ENCODE measurements at places on chromosomes 13 and 19.

- no peak for DNase-seq
Measured at GRCh38 chr13:113926951-113927660, 46.8 kb downstream of the C13orf46 start.

DNA sequence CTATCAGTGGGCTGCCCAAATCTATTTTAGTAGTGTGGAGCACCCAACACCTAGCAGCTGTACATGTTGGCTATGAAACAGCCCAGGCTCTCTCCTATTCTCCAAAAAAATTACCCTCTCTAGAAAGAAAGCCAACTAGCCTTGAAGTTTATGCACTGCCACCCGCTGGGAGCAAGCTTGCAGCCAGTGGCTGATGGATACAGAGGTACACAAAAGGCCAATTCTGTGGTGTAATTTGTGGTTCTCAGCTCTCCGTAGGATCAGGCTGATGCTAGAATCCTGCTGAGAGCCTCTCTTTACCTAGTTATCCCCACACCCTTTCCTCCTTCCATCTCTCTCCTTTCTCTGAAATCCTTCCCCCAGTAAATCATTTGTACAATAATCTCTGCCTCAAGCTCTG lies 1120.7 kb downstream of the DIAPH3 start:
- no peak for DNase-seq

DNA sequence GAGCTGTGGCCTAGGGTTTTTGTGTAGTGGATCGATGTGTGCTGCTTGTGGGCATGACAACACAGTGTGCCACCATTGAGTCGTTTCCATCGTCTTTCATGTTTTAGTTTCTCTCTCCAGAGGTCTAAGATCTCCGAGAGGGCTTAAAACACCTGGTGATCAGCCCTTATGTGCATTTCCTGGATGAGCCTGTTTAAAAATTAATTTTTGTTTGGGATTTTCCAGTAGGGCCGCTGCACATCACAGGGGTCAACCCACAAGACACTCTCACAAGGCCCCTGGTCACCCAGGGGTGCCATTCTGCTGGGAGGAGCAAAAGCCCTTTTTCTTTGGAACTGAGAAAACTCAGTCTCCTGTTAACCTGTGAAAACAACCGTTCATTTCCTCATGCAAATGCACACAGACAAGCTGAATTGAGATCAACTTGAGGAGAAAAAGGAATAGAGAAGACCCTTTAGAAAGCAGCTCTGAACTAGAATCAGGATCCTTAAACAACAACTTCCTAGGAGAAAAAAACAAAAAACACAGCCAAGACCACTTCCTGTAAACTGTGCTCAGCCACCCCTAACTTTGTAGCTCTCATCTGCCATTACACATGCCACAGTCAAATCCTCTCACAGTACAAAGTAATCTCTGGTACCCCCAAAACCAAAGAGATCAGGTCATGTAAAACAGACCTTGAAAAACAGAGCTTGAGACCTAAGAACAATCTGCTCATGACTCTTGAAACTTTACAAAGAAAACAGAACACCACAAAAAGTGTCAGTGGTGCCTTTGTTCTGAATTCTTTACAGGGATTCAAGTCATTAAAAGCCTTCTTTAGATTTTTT lies 8.3 kb upstream of the MTRF1 start:
- DNase-seq, result no peak

GRCh38 chr13:50365408-50366391 lies 350.5 kb downstream of the KCNRG start:
- no peak for DNase-seq

- no peak for DNase-seq
Measured at GRCh38 chr19:50719566-50719965, at the start of gene SHANK1. Gene SHANK1 (minus strand): TSS chr19:50719802. CDS start chr19:50716919, 2,883 bp downstream.

All from NCI-H524 (cell line).